ENCODE measurements at places on chromosomes 5 and 9.

GRCh38 chr5:154477382-154478223 lies 424 bp downstream of the HAND1 start:
- no peaks in the 10 kb centered on the region for H3K36me3 ChIP-seq
- no peak overlapping the region for H3K4me3 ChIP-seq
- no peak for DNase-seq

DNA sequence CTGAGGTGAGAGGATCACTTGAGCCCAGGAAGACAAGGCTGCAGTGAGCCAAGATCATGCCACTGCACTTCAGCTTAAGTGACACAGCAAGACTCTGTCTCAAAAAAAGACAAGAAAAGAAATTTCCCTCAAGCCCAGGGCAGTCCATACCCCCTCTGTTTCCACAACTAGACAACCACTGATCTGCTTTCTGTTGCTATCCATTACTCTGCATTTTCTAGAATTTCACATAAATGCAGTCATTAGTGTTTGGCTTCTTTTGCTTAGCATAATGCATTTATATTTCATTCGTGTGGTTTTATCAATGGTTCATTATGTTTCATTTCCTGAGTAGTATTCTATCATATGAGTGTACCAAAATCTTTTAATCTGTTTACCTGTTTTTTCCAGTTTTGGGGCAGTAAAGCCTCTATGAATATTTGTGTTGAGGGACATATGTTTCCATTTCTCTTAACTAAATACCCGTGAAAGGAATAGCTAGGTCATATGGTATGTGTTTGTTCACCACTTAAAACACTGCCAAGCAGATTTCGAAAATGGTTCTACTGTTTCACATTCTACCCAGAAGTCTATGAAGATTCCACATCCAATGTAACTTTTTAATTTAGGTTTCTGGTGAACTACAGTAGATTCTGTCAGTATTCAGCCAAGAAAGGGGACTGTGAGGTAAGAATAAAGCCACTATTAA lies 271.8 kb downstream of the ZNF608 start:
- no peak overlapping the region for H3K4me3 ChIP-seq
- H3K27me3 ChIP-seq, result no peaks in the 10 kb centered on the region
- H3K36me3 ChIP-seq, result no peaks in the 10 kb centered on the region
- H3K4me1 ChIP-seq, result no peaks in the 10 kb centered on the region
- H3K27ac ChIP-seq, result no peak overlapping the region

DNA sequence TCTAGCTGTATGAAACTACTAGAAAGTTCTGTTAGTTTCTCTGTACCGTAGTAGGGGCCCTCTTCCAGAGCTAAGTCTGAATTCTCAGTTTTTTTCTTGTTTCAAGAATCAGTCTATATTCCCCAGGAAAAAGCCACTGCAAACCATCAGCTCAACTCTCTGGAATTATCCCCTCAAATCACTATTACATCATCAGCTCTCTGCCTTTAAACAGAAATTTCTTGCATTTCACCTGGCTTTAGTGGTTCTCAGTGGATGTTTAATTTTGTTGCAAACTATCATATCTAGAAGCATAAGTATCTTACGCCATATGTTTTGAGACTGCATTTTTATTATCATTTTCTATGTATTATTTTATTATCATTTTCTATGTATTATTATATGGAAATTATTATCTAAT lies 55.2 kb upstream of the PPP2CA start:
- DNase-seq, result no peak
- no peak overlapping the region for H3K27ac ChIP-seq
- H3K4me1 ChIP-seq, result no peaks in the 10 kb centered on the region
- H3K4me3 ChIP-seq, result no peak overlapping the region

- no peaks in the 10 kb centered on the region for H3K27me3 ChIP-seq
- no peak overlapping the region for H3K27ac ChIP-seq
- H3K4me3 ChIP-seq, result no peak overlapping the region
- H3K36me3 ChIP-seq, result no peaks in the 10 kb centered on the region
- DNase-seq, result no peak
Observed at GRCh38 chr9:104553261-104553660, 15.7 kb upstream of the OR13C8 start.

DNA sequence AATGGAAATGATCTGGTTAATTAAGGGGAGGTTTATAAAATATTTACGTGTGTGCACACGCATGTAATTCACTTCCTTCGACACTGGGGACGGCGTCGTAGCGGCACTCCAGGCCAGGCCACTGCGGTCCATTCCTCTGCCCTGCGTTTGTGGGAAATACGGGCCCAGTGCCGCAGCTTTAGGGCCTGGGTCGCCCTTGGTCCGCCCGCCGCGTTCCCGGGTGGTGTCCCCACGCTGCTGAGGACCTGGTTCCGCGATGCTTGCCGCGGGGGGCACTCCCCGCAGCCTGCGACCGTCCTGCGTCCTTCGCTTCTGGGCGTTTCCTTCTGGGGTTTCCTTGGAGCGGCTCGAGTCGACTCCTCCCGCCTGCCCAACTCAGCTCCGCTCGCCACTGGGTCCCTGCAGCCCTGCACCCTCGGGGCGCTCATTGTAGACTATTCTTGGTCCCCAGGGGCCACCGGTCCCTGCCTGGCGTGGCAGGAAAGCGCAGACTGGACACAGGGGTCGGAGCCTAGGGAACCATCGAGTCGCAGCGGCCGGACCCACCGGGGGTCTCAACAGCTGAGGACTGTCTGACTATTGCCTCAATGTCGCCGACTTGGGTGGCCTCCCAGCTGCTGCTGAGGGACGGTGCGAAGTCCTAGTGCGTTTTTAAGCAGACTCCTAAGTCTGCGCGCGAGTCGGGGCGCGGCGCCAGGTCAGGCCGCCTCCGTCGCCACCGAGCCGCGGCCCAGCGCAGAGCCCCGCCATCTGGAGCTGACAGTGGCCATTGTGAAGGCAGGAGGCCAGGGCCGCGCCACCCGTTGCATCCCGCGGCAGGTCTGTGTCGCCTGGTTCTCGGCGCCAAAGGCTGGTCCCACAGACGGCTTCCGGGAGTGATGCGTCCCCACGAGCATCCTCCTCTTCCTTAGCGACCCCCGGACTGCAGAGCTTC lies 4.4 kb upstream of the IRX1 start:
- DNase-seq, result no peak
- H3K4me3 ChIP-seq, result no peak overlapping the region
- H3K27me3 ChIP-seq, result no peaks in the 10 kb centered on the region
- H3K4me1 ChIP-seq, result no peaks in the 10 kb centered on the region

DNA sequence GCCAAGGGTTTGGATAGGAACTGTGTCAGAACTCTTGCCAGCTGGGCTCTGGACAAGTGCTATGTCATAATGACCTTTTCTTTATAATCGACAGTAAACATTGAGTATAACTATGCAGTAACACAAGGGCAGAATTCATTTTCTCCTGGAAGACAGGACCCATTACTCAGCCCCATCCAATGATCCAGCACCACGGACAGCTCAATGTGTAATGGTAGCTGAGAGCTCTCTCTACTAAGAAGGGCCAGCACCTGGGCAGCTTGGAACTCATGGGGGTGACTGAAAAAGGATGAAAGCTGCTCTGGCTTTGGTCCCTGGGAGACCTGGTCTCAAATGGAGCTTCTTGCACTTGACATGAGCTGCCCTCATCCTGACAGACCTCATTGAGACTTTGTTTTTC lies 347.8 kb downstream of the TRIM32 start:
- H3K4me1 ChIP-seq, result no peaks in the 10 kb centered on the region
- no peak overlapping the region for H3K27ac ChIP-seq
- no peaks in the 10 kb centered on the region for H3K27me3 ChIP-seq
- no peak overlapping the region for H3K4me3 ChIP-seq

GRCh38 chr5:113201715-113202114 lies 225.1 kb downstream of the DCP2 start:
- H3K4me1 ChIP-seq, result no peaks in the 10 kb centered on the region
- H3K27me3 ChIP-seq, result no peaks in the 10 kb centered on the region
- no peak overlapping the region for H3K27ac ChIP-seq
- no peak overlapping the region for H3K4me3 ChIP-seq
- no peaks in the 10 kb centered on the region for H3K36me3 ChIP-seq

- no peak for DNase-seq
- H3K4me3 ChIP-seq, result no peak overlapping the region
- H3K27me3 ChIP-seq, result no peaks in the 10 kb centered on the region
Observed at GRCh38 chr9:129145316-129145715, 32.7 kb downstream of the IER5L start.

DNA sequence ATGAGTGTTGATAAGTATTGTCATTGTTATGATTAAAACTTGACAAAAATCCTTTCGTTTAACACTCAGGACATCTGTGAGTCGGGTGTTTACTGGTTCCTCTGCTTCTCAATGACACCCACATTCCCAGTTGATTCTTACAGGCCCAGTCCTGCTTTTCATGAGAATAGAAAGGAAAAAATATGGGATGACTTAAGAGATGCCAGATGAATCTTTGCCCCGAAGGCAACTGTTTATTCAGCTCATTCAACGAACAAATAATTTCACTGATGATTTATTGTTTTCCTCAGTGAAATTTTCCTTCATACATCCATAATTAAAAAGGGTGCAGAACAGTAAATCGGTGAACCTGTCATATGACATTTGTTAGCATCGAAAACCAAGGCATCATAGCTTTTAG lies 452.4 kb upstream of the WWC1 start:
- no peak overlapping the region for H3K27ac ChIP-seq
- no peaks in the 10 kb centered on the region for H3K36me3 ChIP-seq
- no peaks in the 10 kb centered on the region for H3K27me3 ChIP-seq
- H3K4me3 ChIP-seq, result no peak overlapping the region
- DNase-seq, result no peak

- H3K27ac ChIP-seq, result no peak overlapping the region
- no peaks in the 10 kb centered on the region for H3K4me1 ChIP-seq
- H3K4me3 ChIP-seq, result no peak overlapping the region
- H3K27me3 ChIP-seq, result no peaks in the 10 kb centered on the region
- no peaks in the 10 kb centered on the region for H3K36me3 ChIP-seq
- no peak for DNase-seq
Observed at GRCh38 chr5:54603372-54603771, 85.8 kb downstream of the SNX18 start.

- DNase-seq, result no peak
- no peaks in the 10 kb centered on the region for H3K4me1 ChIP-seq
- H3K36me3 ChIP-seq, result no peaks in the 10 kb centered on the region
- H3K4me3 ChIP-seq, result no peak overlapping the region
Observed at GRCh38 chr9:27160636-27161035, 51.6 kb downstream of the TEK start.

DNA sequence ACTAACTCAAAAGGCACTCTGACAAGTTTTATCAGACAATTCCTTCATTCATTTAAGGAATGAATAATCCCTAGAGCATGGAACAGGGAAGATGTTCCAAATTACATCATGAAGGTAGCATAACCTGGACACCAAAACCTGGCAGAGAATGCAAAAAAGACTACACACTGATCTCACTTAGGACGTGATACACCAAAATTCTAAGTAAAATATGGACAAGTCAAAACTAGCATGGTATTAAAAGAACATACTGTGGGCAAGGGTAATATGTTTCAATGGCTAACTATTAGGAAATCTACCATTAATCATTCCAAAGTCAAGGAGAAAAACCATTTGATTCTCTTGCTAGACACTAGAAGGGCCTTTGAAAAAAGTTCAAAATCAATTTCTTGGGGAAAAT lies 176.5 kb downstream of the HSPA4 start:
- no peak overlapping the region for H3K27ac ChIP-seq
- DNase-seq, result no peak
- no peak overlapping the region for H3K4me3 ChIP-seq
- H3K4me1 ChIP-seq, result no peaks in the 10 kb centered on the region

DNA sequence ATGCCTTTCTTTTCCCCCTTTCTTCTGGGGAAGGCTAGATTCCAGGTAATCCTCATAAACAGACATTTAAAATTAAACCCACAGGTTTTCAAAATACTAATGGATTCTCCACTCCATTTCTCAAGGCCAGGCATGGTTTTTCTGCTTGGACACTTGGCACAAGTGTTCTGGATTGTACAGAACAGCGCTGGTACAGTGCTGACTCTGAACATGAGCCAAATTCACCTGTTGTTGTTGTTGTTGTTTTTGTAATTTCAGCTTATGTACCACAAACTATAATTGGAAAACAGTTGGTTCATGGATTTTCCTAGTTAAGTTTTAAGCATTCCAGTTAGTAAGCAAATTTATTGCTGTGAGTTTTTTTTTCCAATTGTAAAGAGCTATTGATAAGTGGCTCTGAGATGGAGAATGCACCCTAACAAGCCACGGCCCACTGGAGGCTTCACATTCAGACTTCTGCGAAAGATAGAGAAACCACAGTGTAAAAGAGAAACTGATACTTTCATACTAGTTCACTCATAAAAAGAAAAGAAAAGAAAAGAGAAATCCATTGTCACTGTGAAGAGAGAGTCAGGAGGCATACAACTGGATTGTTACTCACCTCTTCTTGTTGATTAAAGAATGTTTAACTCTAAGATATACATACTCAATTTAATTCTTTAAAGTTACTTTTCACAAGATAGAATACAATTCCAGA lies 16.2 kb upstream of the ITGA1 start:
- no peaks in the 10 kb centered on the region for H3K27me3 ChIP-seq
- no peak for DNase-seq
- H3K36me3 ChIP-seq, result no peaks in the 10 kb centered on the region
- no peak overlapping the region for H3K4me3 ChIP-seq
- H3K27ac ChIP-seq, result no peak overlapping the region

DNA sequence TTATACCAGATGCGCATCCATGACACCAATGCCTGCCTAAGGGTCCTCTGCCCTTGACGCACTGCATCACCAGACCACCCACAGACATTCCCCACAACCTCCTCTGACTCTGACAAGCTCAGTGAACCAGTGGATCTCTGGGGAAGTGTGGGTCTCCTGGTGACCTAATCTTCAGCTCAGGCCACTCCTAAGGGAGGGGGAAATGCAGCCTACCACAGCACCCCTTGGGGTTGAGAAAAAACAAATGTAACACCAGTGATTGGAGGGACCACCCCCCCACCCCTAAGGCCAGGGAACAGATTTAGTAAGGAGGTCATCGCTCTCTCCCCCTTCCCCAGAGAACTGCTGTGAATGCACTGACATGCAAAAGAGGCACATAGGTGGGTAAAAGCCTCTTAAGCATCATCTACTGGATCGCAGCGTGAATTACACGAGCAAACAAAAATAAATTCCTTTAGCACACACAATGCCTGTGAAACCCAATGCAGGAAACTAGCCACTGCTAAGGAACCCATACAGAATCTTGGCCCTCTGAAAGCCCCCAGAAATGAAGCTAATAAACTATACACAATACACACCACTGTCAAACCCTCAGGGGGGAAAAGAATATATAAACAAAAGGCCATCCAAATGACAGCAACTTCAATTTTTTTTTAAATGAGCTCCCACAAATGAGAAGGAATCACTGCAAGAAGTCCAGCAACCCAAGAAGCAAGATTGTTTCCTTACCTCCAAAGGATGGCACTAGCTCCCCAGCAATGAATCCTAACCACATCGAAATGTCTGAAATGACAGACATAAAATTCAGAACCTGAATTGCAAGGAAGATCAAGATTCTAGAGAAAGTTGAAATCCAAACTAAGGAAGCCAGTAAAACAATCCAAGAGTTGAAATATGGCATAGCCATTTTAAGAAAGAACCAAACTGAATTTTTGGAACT lies 513.7 kb upstream of the PTGER4 start:
- H3K36me3 ChIP-seq, result no peaks in the 10 kb centered on the region
- H3K4me1 ChIP-seq, result no peaks in the 10 kb centered on the region
- no peaks in the 10 kb centered on the region for H3K27me3 ChIP-seq
- H3K4me3 ChIP-seq, result no peak overlapping the region
- DNase-seq, result no peak
- no peak overlapping the region for H3K27ac ChIP-seq

- H3K27me3 ChIP-seq, result no peaks in the 10 kb centered on the region
- H3K36me3 ChIP-seq, result no peaks in the 10 kb centered on the region
- no peaks in the 10 kb centered on the region for H3K4me1 ChIP-seq
Observed at GRCh38 chr5:122871661-122872060, 26.2 kb downstream of the SNX24 start.

GRCh38 chr5:174718880-174719610 lies 5.3 kb upstream of the MSX2 start:
- DNase-seq, result no peak
- no peaks in the 10 kb centered on the region for H3K36me3 ChIP-seq
- no peak overlapping the region for H3K4me3 ChIP-seq
- peaks cover 64% of the 10 kb centered on the region for H3K27me3 ChIP-seq
- H3K27ac ChIP-seq, result no peak overlapping the region
- no peaks in the 10 kb centered on the region for H3K4me1 ChIP-seq

Measured in uterus (tissue), 4 donors.